Cerebellar nuclear complex (tissue), 1 donor: ENCODE measurements at places on chromosomes 4 and X.

GRCh38 chrX:23938690-23939089 lies 30.9 kb downstream of the CXorf58 start:
- no peak for DNase-seq

GRCh38 chr4:181105487-181105886 lies 1137.7 kb upstream of the TENM3 start:
- DNase-seq = no peak

- DNase-seq = no peak
Observed at GRCh38 chr4:119794681-119795080, 166.1 kb upstream of the PDE5A start.

GRCh38 chrX:112851161-112851779 lies 10.6 kb upstream of the AMOT start:
- no peak for DNase-seq

- DNase-seq = no peak
Observed at GRCh38 chrX:125953814-125954213, 212.3 kb downstream of the DCAF12L2 start.

DNA sequence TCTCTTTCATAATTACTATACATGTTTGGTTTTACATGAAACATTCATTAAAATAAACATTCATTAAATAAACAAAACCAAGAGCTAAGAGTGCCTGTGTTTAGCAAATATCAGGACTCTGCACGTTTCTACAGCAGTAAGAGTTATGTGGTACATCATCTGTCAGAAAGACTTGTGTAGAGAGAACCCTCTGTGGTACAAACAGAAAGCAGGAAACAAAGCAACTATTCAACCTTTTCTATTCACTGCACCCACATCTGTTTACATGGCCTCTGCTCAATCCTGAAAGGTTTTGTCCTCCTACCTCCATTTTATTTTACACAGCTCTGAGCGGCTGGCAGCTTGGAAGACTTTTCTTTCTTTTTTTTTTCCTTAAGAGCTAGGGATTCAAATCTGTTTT lies 90.7 kb upstream of the PCDH18 start:
- DNase-seq = no peak

- no peak for DNase-seq
Observed at GRCh38 chr4:70925899-70926635, 23.9 kb downstream of the MOB1B start.

- no peak for DNase-seq
Observed at GRCh38 chr4:82823062-82823461, 24.5 kb upstream of the SCD5 start.

- DNase-seq = no peak
Observed at GRCh38 chr4:44740201-44740600, 13.8 kb upstream of the GNPDA2 start.

GRCh38 chr4:87659247-87659931 lies 9.3 kb downstream of the DMP1 start:
- no peak for DNase-seq

DNA sequence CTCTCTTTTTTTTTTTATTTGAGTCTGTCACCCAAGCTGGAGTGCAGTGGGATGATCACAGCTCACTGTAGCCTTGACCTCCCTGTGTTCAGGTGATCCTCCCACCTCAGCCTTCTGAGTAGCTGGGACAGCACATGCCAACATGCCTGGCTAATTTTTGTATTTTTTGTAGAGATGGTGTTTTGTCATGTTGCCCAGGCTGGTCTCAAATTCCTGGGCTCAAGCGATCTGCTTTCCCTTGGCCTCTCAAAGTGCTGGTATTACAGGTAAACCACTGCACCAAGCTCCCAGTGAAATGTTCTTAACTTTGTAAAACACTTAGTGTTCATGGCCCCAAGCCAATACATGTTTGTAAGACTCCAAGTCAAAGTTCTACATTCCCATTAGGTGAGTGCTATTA lies 316.1 kb downstream of the KCTD8 start:
- DNase-seq = no peak

DNA sequence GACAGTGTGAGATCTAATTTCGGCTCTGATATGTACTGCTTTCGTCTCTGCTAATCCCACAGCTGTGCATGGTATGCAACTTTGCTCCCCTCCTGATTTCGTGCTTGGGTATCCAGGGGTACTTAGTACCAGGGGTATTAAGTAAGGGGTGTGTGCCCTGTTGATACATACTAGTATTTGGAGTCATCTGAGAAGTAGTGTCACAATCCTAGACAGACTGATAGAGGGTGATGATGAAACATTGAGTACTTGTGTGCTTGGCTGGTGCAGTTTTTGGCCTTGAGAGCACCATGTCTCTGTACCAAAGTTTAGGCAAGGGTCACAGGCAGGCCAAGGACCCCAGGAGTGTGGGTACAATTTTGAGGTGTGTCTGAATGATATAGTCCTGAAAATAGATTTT lies 10.9 kb downstream of the GPAT3 start:
- no peak for DNase-seq

DNA sequence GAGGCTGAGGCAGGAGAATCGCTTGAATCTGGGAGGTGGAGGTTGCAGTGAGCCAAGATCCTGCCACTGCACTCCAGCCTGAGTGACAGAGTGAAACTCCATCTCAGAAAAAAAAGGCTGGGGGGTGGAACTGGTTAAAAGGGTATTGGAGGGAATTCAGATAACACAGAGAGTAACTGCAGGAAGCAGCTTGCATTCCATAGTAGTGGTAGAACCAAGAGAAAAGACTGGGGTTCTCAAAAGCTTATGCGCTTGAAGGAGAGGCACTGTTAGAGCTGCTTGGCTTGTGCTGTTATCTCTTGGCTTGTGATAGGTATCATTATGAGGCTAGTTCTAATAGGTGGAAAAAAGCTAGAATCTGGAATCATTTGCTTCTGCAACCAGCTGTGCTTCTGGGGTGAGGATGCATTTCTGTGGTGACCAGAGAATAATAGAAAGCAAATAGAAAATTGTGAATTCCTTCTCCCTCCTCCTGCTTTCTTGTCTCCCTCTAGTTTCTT lies 91.2 kb upstream of the ELOVL6 start:
- no peak for DNase-seq

- no peak for DNase-seq
Observed at GRCh38 chrX:132169554-132169953, 41.7 kb upstream of the FRMD7 start.

DNA sequence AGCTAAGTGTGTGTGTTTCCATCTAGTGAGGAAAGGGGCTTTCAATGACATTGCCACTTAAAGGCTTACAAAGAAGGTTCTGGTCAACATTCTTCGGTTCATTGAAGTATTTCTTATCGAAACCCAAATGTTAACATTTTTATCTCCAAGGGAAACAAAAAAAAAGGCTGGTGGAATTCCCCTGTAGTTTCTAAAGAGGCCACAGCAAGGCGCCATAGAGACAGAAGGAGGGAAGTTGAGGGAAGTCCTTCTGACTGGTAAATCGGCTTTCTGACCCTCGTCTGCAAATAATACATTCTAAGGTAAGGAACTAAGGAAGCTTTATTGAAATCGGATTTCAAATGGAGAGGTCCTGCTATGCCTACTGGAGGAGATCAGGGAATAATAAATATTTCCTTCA lies 1.7 kb upstream of the ZFP42 start:
- DNase-seq = no peak

DNA sequence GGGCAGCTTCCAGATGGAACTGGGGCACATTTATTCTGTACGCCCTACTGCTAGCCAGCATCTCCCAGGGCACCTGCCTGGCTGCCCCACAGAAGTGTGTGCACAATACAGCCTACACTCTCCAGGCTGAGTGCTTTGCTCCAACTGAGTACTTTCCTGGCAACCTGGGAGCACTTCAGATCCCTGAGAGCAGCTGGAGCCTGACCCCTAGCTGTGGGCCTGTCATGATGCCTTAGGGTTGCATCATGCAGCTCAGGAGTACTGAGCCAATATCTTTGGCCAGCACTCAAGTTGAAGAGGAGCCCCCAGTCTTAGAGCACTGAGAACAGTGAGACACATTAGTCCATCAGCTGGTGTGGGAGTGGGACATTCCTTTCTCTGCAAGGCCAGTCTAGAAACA lies 321.9 kb downstream of the CFAP47 start:
- DNase-seq = no peak

DNA sequence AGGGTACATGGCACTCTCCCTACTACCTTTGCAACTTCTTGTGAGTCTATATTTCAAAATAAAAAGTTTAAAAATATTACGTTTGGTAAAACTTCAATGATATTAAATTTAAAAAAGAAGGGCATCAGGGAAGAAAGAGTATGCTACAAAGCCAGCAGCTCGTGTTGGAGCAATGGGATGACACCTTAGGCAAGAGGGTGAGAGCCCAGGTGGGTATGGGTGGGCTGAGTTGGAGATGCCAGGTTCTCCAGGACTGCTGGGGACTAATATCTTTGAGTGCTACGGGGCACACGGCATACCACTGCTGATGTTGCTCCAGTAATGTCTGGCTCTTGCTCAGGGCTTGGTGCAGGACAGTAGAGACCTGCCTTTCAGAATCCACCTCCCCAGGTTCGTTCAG lies 132.4 kb downstream of the EVC2 start:
- no peak for DNase-seq

DNA sequence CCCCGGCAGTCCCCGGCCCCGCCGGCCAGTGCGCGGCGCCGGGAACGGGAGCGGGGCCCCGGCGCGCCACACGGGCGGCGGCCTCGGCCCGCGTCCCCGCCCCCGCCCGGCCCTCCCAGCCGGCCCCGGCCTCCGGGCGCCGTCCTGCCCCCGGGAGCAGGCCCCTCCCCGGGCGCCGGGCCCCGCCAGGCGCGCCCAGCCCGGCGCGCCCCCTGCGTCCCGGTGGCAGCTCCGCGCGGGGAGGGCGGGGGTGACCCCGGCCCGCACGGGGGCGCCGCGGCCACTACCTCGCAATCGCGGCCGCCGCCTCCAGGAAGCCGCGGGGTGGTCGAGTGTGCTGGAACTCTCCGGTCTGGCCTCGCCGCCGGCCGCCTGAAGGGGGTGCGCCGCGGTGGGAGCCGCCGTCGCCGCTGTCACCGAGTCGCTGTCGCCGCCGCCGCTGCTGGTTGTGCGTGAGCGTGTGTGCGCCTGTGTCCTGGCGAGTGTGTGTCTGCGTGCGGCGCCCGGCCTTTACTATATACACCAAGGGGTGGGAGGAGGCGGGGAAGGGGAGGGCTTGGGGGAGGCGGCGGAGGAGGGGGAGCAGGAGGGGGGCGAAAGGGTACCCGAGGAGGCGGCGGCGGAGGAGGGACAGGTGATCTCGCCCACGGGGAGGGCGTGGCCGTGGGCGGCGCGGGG lies at the start of gene RAI2:
Gene RAI2 (minus strand): TSS at position 488 of the 678 bp plus-strand sequence. CDS start 59,288 bp downstream, outside the sequence.
- DNase-seq = no peak

GRCh38 chrX:20412871-20413486 lies 146.3 kb upstream of the RPS6KA3 start:
- no peak for DNase-seq

GRCh38 chr4:168817370-168817769 lies 192.7 kb downstream of the CBR4 start:
- no peak for DNase-seq

DNA sequence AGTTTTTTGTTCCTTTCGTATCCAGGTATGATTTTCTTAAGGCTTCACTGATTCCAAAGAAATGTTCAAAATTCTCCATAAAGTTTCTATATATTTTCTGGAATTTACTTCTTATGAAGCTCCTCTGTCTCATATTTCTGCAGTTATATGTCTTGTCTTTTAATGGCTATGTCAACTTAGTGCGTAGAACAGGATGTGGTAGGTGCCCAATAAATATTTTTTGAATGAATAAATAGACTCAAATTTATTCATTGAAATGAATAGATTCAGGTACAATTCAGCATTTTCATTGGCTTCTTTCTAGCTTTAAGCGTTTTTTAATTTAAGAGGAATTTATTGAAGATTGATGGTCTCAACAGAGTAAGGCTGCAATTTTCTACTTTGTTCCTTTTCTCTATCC lies 231.9 kb upstream of the BOD1L1 start:
- no peak for DNase-seq

DNA sequence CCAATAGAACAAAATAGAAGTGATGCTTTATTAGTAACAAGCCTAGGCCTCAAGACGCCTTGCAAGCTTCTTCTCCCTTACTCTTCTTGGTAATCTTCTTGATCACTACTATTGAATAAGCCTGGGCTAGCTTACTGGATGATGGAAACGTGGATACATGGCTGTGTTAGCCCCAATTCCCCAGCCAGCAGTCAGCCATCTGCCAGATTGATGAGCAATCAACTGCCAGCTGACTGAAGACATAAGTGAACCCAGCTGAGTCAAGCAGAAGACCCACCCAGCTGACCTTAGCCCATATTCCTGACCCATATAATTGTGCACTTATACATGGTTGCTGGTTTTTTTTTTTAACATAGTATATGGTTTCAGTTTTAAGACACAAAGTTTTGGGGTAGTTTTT lies 130.4 kb downstream of the DHX15 start:
- DNase-seq = no peak

DNA sequence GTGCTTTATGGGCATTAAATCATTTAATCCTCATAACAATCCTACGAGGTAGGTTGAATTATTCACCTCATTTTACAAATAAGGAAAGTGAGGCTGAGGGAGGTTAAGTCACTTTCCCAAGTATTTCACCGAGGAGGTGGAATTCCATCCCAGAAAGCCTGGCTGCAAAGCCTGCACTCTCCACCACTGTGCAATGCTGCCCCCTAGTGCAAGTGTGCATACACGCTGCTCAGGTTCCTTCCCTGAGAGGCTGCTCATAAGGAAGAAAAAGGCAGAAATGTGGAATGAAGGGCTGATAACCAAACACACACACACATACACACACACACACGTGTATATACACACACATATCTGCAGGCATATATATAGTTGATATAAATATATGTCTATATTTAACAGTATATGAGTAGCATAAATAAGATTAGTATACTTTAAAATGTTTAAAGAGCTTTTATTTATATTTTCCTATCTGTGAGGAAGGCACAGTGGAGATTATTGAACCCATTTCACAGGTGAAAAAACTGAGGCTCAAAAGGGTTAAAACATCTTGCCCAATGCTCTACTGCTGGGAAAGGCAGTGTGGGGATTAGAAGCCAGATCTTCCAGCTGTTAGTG lies 714.5 kb upstream of the TENM3 start:
- no peak for DNase-seq

DNA sequence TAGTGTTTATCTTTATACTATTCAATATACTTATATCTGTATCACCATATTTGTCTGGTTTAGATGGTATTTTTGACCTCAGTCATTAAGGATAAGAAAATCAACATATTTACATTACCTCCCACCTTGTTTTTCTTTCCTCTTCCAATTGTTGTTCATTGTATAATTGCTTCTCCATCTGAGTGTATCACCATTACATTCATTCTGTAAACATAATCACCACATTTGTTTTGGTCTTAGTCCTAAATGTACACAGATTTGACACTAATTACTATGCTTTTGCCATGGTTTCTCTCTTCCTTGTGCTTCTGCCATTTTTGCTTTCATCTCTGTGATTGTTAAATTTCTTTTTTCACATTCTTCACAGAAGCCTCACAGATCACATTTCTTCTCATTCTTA lies 12.7 kb downstream of the ARMCX6 start:
- DNase-seq = no peak

DNA sequence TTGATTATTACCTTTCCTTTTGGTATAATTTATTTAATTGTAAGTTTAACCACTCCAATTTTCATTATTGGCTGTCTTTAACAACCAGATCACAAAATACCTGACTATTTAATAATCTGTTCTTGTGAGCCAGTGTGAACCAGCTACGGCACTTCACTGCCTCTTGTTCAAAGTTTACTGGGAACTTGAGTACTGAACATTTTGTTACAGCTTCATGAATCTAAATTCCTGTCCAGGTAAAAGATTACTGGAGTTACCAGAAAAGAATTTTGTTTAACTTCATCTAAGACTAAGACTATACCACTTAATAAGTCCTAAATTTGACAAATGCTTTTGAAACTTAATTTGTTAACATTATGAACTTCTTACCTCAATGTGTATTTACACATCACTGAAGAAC lies 178.3 kb downstream of the FBXO8 start:
- no peak for DNase-seq
